Subcutaneous adipose tissue (tissue), 4 donors: ENCODE measurements at places on chromosomes 16 and 17. TPM values are rescaled to one million over a fixed set of nuclear protein-coding genes. Genes with fewer than 3 reads are reported as not detected.

UMOD gene
- not detected for total RNA-seq

TMEM106A gene
- 19.6 TPM for total RNA-seq

ITGA2B gene
- total RNA-seq: 0.57 TPM

KLHL10 gene
- 0.51 TPM for total RNA-seq

GRIN2A gene
- total RNA-seq: 0.19 TPM

TIGD7 gene
- 4.1 TPM for total RNA-seq

NGFR gene
- total RNA-seq: 1.6 TPM

SKAP1 gene
- total RNA-seq: 3.1 TPM

SUPT6H gene
- 61.0 TPM for total RNA-seq

CSH1 gene
- total RNA-seq: not detected

HSD17B1 gene
- 0.49 TPM for total RNA-seq

NOS2 gene
- total RNA-seq: not detected

SLC16A6 gene
- total RNA-seq: 0.38 TPM

ACSM2A gene
- not detected for total RNA-seq

NTN1 gene
- total RNA-seq: 0.85 TPM

CAPNS2 gene
- total RNA-seq: 3.2 TPM

IL32 gene
- total RNA-seq: 21.1 TPM

FOXK2 gene
- 33.3 TPM for total RNA-seq

TBX6 gene
- 0.38 TPM for total RNA-seq

SALL1 gene
- 1.3 TPM for total RNA-seq

ICAM2 gene
- total RNA-seq: 87.6 TPM

SECTM1 gene
- total RNA-seq: 17.1 TPM

TBC1D28 gene
- not detected for total RNA-seq

AOC2 gene
- total RNA-seq: 4.1 TPM

ZSCAN10 gene
- total RNA-seq: not detected

GHDC gene
- 18.8 TPM for total RNA-seq

PLLP gene
- 3.0 TPM for total RNA-seq

OTOA gene
- total RNA-seq: 1.5 TPM

CLEC10A gene
- total RNA-seq: 8.1 TPM

NPIPA3 gene
- total RNA-seq: not detected

GNAO1 gene
- 0.51 TPM for total RNA-seq

CCL13 gene
- 1.8 TPM for total RNA-seq

SEZ6L2 gene
- total RNA-seq: 0.75 TPM

C1QTNF8 gene
- total RNA-seq: not detected

RRAD gene
- 15.3 TPM for total RNA-seq

PRSS21 gene
- total RNA-seq: 0.68 TPM

KCNG4 gene
- total RNA-seq: not detected

ZNF232 gene
- 1.5 TPM for total RNA-seq
